ENCODE measurements at places on chromosomes 1 and 21.

- DNase-seq = no peak
Observed at GRCh38 chr1:167516404-167517388, 1.6 kb downstream of the CD247 start.

DNA sequence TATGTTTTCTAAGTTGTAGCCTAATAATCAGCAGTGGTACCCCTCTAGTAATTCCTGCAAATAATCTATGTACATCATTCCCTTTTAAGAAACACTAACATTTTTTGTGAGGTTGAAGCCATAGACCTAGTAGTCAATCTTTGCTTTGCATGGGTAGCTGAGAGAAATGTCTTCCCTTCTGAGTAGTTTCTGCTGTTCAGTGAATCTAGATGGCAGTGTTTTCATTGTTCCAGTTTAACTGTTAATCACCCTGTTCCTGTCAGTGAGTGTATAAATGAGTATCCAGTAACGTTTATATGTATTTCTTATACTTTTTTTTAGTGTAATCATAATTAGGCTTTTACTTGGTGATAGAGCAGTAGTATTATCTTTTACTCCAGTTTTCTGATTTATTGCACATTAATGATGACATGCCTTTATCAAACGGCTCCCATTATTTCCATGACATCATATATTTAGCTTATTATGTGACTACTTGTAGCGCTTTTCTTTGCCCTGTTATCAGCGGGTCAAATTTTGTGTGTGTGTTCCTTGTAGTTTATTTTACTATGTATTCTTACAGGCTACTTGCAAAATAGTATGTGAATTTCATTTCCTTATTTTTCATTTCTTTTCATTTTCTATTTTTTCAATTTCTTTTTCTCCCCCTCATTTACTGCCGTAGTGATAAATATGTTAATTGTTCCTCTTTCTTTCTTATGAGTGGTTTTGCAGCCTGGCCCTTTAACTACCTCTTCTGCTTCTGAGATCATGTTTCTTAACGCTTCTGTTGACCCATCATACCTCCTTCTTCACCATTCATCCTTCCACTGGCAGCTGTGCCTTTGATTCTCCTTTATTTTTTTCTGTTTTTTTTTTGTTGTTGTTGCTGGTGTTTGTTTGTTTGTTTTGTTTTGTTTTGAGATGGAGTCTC lies 18.8 kb downstream of the CEP350 start:
- DNase-seq = no peak

GRCh38 chr1:65256860-65257708 lies 52.3 kb upstream of the DNAJC6 start:
- no peak for DNase-seq

DNA sequence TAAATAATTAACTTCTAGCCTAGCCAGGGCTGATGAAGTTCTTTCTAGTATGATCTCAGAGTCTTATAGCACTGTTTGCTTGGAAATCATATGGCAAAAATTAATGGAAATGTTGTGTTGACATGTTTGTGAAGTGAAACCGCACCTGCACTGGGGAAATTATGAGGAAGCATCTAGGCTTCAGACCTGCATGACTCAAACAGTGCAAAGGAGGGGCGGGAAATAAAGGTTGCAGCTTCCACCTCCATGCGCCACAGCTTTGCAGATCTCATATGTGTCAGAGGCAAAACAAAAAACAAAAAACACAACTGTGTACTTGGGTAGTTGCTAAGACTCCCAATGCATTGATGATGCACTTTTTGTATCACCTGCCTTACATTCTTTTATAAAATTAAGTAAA lies 1080.6 kb downstream of the PLA2G4A start:
- no peak for DNase-seq

DNA sequence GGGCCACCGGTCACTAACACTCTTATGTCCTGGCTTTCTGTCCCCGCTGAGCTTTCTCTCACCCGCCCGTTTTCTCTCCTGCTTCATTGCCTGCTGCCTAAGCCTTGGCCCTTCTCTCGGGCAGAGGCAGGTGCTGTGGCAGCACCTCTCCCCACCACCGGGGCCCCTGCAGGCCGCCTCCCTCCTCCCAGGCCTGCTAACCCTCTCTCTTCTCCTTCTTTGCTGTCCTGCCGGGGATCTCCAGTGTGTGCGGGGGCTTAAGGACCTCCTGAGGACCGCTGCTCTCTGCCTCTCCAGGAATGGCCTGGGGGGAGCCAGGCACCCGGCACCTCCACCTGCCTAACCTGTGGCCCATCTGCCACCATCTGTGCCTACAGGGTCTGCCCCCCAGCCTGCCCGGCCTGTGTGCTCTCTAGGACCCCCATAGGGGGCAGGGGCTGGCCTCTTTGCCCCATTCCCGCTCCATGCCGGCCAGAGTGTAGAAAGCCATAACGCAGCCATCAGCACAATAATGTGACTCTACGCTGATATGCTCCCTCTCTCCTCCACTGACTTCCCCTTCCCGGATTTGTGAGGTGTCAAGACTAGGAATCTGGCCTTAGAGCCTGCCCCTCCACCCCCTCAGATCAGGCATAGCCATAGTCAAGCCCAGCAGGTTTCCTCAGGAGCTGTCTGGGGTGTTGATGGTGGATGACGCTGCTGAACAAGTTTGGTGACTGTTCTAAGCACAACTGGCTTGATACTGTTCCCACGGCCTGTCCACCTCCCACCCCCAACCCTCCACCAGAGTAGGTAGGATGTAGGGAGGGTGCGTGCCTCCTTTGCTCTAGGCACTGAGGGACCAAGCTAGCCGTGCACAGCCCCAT lies 6.1 kb upstream of the SFN start:
- no peak for DNase-seq

DNA sequence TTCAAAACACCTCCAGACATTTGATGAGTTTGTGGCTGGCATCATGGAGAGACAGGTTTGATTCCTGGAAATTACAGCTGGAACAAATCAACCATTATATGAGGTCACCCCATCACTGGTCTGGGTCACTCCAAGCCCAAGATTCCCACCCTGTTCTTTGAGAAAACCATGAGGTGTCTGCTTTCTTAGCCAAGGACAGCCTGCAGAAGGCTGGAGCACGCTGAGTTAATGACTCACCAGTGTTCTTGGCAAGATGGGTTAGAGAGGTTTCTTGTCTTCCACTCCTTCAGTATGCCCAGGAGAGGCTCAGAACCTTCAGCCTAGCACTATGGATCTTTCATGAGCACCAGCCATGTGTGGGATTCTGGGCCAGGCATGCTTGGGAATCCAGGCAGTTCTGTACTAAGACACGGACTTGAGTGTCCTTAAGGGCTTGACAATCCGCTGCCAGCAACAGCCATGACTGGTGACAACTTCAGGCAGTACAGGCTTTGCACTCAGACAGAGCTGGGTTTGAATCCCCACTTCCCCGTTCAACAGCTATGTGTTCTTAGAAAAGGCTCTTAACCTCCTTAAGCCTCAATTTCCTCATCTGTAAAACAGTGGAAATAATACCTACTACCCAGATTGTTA lies 43.9 kb downstream of the GRHL3 start:
- DNase-seq = no peak

- DNase-seq = no peak
Observed at GRCh38 chr1:53592521-53592982, 133.4 kb downstream of the DMRTB1 start.

GRCh38 chr1:50894340-50894739 lies 65.7 kb downstream of the FAF1 start:
- DNase-seq = no peak

- no peak for DNase-seq
Observed at GRCh38 chr1:183674339-183674738, 21.2 kb upstream of the APOBEC4 start.

- DNase-seq = no peak
Observed at GRCh38 chr1:242854466-242854865, 330.0 kb upstream of the PLD5 start.

- DNase-seq = no peak
Observed at GRCh38 chr1:243799908-243800307, 50.1 kb downstream of the AKT3 start.

GRCh38 chr1:65791801-65792668 lies 660 bp upstream of the PDE4B start:
- DNase-seq = no peak

DNA sequence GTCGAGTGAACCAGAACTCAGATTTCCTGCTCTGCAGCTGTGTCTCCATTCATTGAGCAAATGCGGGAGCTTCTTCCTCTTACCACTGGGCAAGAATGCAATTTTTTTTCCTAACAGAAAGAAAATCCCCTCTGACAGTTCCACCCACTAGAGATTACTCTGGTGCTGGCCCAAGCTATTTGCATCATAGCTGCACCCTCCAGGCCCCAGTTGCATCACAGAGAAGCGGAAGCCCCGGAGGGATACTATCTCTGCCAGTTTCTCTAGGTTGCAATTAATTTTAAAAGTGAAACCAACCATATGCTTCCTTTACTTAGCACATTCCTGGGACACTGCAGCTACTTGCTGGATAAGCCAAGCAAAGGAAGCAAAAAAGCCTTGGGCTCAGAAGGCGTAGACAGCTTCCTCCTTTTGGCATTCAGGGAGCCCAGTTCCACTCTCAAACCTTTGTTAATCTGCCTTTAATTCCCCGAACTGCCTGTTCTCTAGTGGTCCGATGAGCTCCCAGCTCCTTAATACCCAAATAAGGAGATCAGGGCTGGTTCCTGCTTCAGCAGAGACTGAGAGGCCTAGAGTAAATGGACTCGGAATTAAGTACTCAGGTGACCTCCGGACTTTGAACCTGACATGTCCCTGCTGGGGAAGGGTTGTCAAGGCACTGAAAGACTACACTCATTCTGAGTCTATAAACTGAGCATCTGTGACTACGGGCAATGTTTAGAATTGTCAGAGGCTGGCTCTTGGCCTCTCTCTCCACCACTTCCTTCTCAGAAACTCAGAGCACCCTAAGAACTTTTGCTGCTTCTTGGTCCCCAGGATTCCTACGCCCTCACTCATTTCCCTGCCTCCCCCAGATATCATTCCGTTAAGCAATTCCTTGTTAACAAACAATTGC lies 72.5 kb upstream of the TNFSF18 start:
- DNase-seq = no peak

DNA sequence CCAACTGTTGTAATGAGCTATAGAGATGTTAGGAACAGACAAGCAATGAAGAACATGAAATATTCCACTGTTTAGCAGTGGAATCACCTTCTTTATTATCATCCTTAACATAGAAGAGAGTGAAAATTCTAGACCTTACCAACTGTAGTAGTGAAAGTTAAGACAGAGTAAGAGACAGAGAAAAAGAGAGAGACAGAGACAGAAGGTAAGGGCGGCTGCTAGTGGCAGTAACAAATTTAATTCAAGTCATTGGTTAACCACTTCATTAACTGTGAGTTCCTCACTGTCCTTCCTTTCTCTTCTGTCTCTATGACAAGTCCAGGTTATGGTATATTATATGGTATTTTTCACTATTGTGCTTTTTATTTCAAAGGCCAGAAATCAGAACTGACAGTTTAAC lies 355.7 kb upstream of the ESRRG start:
- DNase-seq = no peak

- no peak for DNase-seq
Observed at GRCh38 chr1:208793861-208794345, 549.7 kb upstream of the PLXNA2 start.

- DNase-seq = no peak
Observed at GRCh38 chr1:218669431-218669830, 324.3 kb downstream of the TGFB2 start.

DNA sequence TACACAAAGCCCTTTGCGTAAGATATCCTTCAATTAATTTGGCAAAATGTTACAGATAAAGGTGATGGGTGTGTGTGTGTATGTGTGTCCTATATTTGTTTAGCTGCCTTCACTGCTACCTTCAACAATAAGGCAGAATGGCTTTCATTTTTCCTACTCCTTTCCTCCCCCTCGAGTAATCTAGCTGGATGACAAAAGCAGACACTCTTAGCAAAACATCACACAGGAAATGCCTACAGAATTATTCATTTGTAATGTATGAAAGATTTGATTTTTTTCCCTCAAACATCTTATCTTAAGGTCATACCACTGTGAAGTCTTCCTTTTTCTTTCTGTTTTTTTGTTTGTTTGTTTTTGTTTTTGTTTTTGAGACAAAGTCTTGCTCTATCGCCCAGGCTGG lies 10.6 kb downstream of the PTPN22 start:
- DNase-seq = no peak

DNA sequence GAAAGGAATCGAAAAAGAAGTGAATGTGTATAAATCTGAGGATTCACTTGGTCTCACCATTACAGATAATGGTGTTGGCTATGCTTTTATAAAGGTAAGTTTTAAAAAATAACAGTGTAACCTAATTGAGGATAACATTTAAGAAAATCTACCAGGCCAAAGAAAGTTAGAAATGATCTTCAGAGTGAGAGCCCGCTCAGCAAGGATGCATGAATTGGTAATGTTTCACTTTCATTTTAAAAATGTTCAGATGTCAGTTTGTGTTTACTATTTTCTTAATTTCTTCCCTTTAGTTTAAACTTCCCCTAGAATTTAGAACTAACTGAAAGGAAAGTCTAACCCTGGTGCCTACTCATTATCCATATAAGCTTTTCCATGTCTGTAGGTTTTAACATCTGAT lies 35.0 kb downstream of the GIPC2 start:
- DNase-seq = no peak

- no peak for DNase-seq
Observed at GRCh38 chr1:26686795-26687194, 9.0 kb upstream of the ARID1A start.

GRCh38 chr1:102783487-102783886 lies 324.8 kb downstream of the COL11A1 start:
- no peak for DNase-seq

- DNase-seq = no peak
Observed at GRCh38 chr1:60367532-60367931, 294.0 kb upstream of the C1orf87 start.

- no peak for DNase-seq
Observed at GRCh38 chr1:246703581-246703980, 20.6 kb upstream of the SCCPDH start.

DNA sequence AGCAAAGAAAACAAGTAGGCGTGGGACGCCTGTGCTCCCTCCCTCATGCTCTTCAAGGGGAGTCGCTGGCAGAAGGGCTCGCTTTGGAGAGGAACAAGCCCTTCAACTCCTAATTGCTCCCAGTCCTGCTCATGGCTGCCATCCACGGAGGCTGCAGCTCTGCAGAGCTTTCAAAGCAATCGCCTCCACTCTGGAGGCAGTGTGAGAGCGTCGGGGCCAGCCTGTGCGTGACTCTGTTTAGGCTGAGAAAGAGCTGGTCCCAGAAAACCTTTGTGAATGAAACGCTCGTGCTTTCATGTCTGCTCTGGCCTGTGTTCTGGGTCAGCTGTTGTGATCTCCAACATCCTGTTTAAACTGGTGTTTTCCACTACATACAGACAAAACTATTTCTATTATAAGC lies 23.9 kb upstream of the RUNX1 start:
- DNase-seq = no peak

All from activated CD4-positive, alpha-beta T cell treated with anti-CD3 and anti-CD28 coated beads for 24 hours (primary cell).